Stimulated activated CD4-positive, alpha-beta T cell treated with anti-CD3 and anti-CD28 coated beads, Interleukin-15, amount 100 ng/mL, for 24 hours (primary cell): ENCODE measurements at places on chromosomes 2 and 18.

- DNase-seq, result no peak
Observed at GRCh38 chr2:78262713-78263375, 740.7 kb upstream of the LRRTM4 start.

DNA sequence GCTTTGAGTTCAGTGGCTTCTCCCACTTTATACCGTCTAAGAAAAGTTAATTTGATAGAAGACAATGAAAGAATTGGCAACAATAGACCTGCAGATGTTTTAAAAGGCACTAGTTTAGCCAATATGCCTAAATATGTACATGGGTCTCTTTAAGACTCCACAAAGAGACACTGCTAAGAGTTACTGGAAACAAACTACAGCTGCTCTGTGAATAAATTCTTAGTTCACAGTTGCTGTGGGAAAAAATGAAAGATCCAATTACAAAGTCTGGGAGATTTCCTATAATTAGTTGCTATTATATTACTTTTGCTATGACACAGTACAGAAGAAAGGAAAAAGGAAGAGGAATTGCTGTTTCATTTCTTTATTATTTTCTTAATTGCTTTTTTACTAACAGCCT is 34.3 kb downstream of the SCN9A start:
- no peak for DNase-seq

DNA sequence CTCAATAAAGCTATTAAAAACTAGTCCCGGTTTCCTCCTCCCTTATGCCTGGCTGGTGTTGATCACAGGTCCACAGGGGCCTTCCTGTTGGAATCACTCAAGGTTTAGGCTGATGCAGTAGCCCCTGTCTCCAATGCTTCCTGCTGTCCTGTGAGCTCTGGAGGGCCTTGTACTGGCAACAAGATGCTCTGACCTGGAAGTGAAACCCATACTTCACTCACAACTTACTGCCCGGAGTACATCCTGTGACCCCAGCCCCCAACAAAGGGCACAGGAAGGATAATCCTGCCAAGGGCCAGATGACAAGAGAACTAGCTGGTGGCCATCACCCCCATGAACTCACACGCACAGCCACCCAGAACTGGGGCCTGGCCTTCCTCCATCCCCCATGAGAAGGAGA is 50.3 kb downstream of the ZBTB7C start:
- DNase-seq, result no peak

- no peak for DNase-seq
Observed at GRCh38 chr2:206820807-206821206, 55.4 kb downstream of the FASTKD2 start.

DNA sequence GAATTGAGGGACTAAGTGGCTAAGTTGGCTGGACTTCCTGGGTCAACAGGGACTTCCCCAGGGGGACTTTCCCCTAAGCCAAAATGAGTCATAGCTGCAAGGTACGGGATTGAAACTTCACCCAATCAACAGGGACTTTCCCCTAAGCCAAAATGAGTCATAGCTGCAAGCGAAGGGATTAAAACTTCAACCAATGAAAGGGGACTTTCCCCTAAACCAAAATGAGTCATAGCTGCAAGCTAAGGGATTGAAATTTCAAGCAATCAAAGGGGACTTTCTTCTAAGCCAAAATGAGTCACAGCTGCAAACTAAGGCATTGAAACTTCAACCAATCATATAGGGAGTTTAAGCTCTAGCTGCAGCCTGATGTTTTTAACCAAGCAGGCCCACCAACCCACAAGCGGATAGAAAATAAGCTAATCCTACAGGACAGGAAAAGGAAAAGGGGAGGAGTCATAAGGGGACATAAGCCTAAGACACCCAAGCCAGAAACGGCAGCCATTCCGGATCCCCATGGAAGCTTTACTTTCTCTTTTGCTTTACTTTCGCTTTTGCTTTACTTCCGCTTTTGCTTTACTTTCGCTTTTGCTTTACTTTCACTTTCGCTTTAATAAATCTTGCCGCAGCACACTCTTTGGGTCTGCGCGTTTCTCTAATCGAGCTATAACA is 1375.4 kb upstream of the CELF4 start:
- DNase-seq, result peak; percentile 57

- DNase-seq, result no peak
Observed at GRCh38 chr2:168734199-168734760, 68.2 kb upstream of the NOSTRIN start.

- DNase-seq, result no peak
Observed at GRCh38 chr2:122707224-122707824, 951.9 kb downstream of the TSN start.

DNA sequence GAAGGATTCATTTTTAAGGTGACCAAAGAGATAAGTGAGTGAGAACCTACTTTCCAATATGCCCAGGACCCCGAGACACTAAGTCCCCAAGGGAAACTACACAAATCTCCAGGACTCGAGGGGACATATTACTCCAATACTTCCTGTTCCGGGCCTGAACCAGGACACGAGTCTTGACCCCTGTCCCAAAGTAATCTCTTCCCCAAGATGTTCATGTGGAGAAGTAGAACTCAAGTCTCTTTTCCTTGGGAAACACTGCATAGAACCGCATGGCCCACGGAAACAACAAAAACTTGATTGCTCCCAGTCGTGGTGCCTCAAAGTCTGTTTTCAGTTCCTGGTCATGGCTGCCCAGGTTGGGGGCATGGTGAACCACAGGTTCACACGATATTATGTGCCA is 87.2 kb upstream of the ZEB2 start:
- no peak for DNase-seq
